Activated CD4-positive, alpha-beta T cell treated with anti-CD3 and anti-CD28 coated beads, Interleukin-2, amount 10 ng/mL, durations not matched to agents 24 days and 14 days (primary cell): ENCODE measurements at places on chromosomes 5 and 9. TPM values are rescaled to one million over a fixed set of nuclear protein-coding genes. Genes with fewer than 3 reads are reported as not detected.

DNA sequence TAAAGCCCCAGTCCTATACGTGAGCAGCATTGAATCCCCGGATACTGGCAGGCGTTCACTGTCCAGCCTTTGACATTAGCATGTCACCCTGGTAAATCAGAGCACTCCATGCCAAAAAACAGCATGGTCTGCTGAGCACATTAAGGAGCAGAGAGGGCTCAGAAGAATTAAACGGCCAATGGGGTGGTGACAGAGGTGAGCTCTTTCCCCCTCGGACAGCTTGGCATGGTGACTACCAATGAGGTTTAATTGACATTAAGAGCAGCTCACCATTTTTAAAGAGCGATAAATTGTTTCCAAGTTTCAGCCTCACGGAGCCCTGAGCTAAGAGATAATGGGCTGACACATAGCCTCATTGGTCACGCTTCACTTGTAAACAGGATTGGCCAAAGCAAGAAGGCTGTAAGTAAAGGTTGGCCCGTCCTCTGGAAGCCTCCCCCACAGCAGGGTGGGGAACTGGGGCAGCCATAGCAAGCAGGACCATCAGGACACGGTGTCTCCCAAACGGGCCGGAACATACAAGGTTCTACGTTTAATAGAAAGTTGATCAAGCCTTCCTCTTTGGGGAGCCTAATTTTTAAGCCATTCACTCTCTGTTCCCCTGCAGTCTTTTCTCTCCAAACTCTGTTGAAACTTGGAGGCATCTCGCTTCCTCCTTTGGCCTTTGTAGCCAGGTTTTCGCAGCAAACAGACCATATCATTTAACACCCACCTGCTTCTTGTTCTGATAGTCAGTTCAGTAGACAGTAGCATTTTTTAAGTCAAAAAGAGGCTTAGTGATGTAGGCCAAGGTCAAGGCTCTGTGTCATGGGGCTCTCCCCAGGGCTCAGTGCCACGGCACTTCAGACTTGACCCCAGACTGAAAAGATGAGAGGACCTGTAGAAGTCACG is 25.9 kb downstream of the QRFP start:
- no peak overlapping the region for H3K27ac ChIP-seq
- H3K4me3 ChIP-seq: no peak overlapping the region
- DNase-seq: no peak
- H3K4me1 ChIP-seq: no peaks in the 10 kb centered on the region
- peaks cover 6% of the 10 kb centered on the region for H3K36me3 ChIP-seq
- H3K27me3 ChIP-seq: no peaks in the 10 kb centered on the region

- no peak overlapping the region for H3K4me3 ChIP-seq
- no peak for DNase-seq
- peaks cover 35% of the 10 kb centered on the region for H3K4me1 ChIP-seq
- no peaks in the 10 kb centered on the region for H3K27me3 ChIP-seq
These were observed 120.4 kb downstream of the C9orf152 start for GRCh38 chr9:110087605-110088004.

GRCh38 chr9:27548055-27548741 is 18.6 kb upstream of the MOB3B start:
- DNase-seq: peak; percentile 59
- peaks cover 17% of the 10 kb centered on the region for H3K36me3 ChIP-seq
- H3K27ac ChIP-seq: no peak overlapping the region
- no peaks in the 10 kb centered on the region for H3K4me1 ChIP-seq
- no peak overlapping the region for H3K4me3 ChIP-seq

DNA sequence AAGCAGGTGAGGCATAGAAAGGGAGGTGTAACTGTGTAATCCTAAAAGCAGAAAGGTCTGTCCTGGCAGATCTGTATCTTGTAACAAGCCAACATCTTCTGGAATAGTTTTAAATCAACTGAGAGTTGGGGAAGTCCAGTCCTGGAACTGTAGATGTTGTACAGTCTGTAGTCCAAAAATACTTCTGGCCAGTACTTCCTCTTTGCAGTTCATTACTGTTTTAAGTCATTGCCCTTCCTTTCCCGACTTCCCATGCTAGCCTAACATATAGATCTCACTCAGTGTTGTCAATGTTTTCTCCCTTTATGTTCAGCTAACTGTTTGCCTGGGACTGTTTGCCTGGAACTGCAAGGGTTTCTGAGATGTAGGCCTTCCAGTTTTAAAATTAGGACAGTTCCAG is 168.5 kb upstream of the ISL1 start:
- H3K27ac ChIP-seq: no peak overlapping the region
- no peak overlapping the region for H3K4me3 ChIP-seq
- no peaks in the 10 kb centered on the region for H3K4me1 ChIP-seq
- no peaks in the 10 kb centered on the region for H3K36me3 ChIP-seq
- H3K27me3 ChIP-seq: no peaks in the 10 kb centered on the region

The HAVCR2 gene
- 70.0 and 73.1 TPM in 2 replicates for total RNA-seq

The SAXO1 gene
- total RNA-seq: not detected in 2 replicates

- peaks cover 15% of the 10 kb centered on the region for H3K4me1 ChIP-seq
- peaks cover 43% of the 10 kb centered on the region for H3K36me3 ChIP-seq
- no peaks in the 10 kb centered on the region for H3K27me3 ChIP-seq
- peak overlapping the region; percentile 54 for H3K27ac ChIP-seq
- no peak overlapping the region for H3K4me3 ChIP-seq
These were observed 35.6 kb upstream of the SMU1 start for GRCh38 chr9:33112094-33112493.

GRCh38 chr5:1818784-1819183 is 17.6 kb downstream of the NDUFS6 start:
- peak overlapping the region; percentile 15 for H3K27ac ChIP-seq
- H3K36me3 ChIP-seq: peaks cover 66% of the 10 kb centered on the region
- no peak overlapping the region for H3K4me3 ChIP-seq
- H3K4me1 ChIP-seq: peaks cover 3% of the 10 kb centered on the region

DNA sequence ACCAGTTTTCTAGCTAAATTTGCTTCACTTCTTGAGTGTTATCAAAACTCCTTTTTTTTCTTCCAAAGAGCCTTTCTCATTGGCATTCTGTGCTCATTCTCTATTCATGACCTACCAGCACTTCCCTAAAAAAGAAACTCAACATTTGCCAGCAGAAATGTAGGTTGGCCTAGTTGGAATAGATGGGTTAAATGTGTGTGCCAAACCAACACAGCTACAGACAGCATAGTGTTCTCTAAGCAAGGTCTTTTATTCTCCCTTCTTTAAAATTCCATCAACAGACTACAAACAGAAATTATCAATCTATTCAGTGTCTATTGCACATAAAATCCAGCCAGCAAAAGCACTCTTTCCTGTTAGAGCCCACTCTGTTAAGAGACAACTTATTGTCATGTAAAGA is 255.8 kb upstream of the PUM3 start:
- H3K27me3 ChIP-seq: peaks cover 2% of the 10 kb centered on the region
- no peak for DNase-seq
- H3K4me1 ChIP-seq: no peaks in the 10 kb centered on the region
- no peaks in the 10 kb centered on the region for H3K36me3 ChIP-seq
- H3K27ac ChIP-seq: no peak overlapping the region
- H3K4me3 ChIP-seq: no peak overlapping the region

DNA sequence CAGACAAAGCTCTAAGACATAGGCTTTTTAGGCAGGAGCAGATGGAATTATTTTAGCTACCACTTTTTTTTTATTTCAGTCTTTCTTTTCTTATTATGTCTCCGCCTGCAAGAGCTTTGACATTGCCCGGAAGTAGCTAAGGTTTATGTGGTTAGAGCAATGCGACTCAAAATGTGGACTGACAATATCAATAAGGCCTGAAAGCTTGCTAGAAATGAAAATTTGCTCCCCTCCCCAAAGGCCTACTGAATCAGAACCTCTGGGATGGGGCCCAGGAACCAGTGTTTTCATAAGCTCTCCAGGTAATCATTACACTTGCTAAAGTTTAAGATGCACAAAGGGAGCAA is 81.3 kb downstream of the SUSD1 start:
- H3K27me3 ChIP-seq: no peaks in the 10 kb centered on the region
- peaks cover 29% of the 10 kb centered on the region for H3K4me1 ChIP-seq
- no peak for DNase-seq
- H3K4me3 ChIP-seq: no peak overlapping the region
- H3K27ac ChIP-seq: no peak overlapping the region
- H3K36me3 ChIP-seq: peaks cover 2% of the 10 kb centered on the region

DNA sequence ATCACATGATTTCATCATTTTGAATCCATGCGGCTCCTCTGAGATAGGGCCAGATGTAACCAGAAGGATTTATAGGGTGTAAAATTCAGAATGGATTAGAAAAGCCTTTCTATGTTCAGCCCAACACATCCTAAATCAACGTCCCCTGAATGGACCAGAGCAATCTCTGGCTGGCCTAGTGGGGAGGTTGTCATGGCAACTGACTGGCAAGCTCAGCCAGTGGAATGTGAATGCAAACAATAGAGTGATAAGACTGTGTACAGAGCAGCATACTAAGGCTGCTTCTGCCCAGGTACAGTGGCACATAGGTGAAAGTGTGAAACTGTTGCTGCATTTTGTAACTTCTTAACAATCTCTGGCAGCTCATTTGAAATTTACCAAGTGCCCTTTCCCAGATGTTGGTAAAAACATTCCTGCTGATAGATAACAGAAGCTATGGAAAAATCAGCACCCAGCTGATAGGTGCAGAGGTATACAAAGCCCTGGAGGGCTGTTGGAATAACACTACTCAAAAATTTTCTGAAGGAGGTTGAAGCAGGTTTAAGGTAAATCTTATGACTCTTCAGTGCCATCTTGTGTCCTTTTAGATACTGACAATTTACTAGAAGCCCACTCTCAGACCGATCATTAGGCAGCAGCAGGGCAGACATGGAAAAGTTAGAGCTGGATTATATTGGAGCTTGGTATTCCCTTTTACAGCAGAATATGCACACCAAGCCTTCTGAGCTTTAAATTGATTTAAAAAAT is 267.2 kb downstream of the RAB3C start:
- DNase-seq: no peak
- H3K27ac ChIP-seq: no peak overlapping the region
- no peaks in the 10 kb centered on the region for H3K4me1 ChIP-seq
- no peaks in the 10 kb centered on the region for H3K36me3 ChIP-seq

- no peaks in the 10 kb centered on the region for H3K4me1 ChIP-seq
- no peaks in the 10 kb centered on the region for H3K36me3 ChIP-seq
These were observed 24.1 kb upstream of the FEM1C start for GRCh38 chr5:115568668-115569067.

The ALAD gene
- 23.5 and 24.9 TPM in 2 replicates for total RNA-seq

The OBP2B gene
- total RNA-seq: not detected in 2 replicates

- no peaks in the 10 kb centered on the region for H3K27me3 ChIP-seq
- H3K27ac ChIP-seq: no peak overlapping the region
- no peaks in the 10 kb centered on the region for H3K36me3 ChIP-seq
- no peak for DNase-seq
- no peaks in the 10 kb centered on the region for H3K4me1 ChIP-seq
These were observed 254.5 kb downstream of the PBX3 start for GRCh38 chr9:126001581-126002225.

The QRFP gene
- total RNA-seq: not detected in 2 replicates

GRCh38 chr5:177421062-177421798 is 5.2 kb upstream of the GRK6 start:
- no peak overlapping the region for H3K27ac ChIP-seq
- no peak overlapping the region for H3K4me3 ChIP-seq

The PCDHGB3 gene
- total RNA-seq: 0.40 and 0.49 TPM in 2 replicates

GRCh38 chr5:105554568-105555169 is 1992.1 kb upstream of the NUDT12 start:
- no peak overlapping the region for H3K4me3 ChIP-seq
- H3K4me1 ChIP-seq: no peaks in the 10 kb centered on the region
- H3K27me3 ChIP-seq: no peaks in the 10 kb centered on the region
- no peak overlapping the region for H3K27ac ChIP-seq
- no peak for DNase-seq

- no peak overlapping the region for H3K4me3 ChIP-seq
- peaks cover 10% of the 10 kb centered on the region for H3K4me1 ChIP-seq
- H3K27me3 ChIP-seq: peaks cover 23% of the 10 kb centered on the region
- no peak overlapping the region for H3K27ac ChIP-seq
These were observed 32.1 kb upstream of the IL6ST start for GRCh38 chr5:56026863-56027300.

The CKS2 gene
- total RNA-seq: 167 and 176 TPM in 2 replicates

DNA sequence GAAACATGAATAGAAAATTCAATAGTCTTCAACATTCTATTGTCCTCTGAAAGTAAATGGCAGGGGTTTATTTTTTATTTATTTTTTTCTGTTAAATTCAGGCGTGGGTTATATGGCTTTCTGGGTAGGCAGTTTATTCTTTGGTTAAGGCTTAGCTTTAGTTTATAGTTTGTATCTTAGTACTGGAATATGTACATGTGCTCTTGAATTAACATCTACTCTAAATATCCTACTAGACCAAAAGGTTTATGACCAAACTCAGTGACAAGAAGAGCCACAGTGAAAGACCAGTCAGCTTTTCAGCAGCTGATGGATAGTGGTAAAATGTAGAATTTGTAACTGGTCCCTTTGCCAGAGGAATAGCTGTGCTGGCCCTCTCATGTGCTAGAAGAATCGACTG is 62.0 kb upstream of the DAB2 start:
- H3K36me3 ChIP-seq: no peaks in the 10 kb centered on the region
- H3K27ac ChIP-seq: no peak overlapping the region
- no peak for DNase-seq
- H3K4me1 ChIP-seq: no peaks in the 10 kb centered on the region
- H3K27me3 ChIP-seq: peaks cover 11% of the 10 kb centered on the region
- H3K4me3 ChIP-seq: no peak overlapping the region

GRCh38 chr9:75454043-75454442 is 365.7 kb downstream of the OSTF1 start:
- H3K36me3 ChIP-seq: no peaks in the 10 kb centered on the region
- no peak for DNase-seq
- no peak overlapping the region for H3K4me3 ChIP-seq
- H3K27ac ChIP-seq: no peak overlapping the region

The DMRTA1 gene
- total RNA-seq: not detected in 2 replicates

GRCh38 chr9:13569602-13570067 is 290.1 kb upstream of the MPDZ start:
- H3K36me3 ChIP-seq: no peaks in the 10 kb centered on the region
- no peak overlapping the region for H3K27ac ChIP-seq
- no peak overlapping the region for H3K4me3 ChIP-seq

GRCh38 chr9:70887826-70888225 is 233.6 kb downstream of the TRPM3 start:
- no peak for DNase-seq
- H3K4me3 ChIP-seq: no peak overlapping the region
- peaks cover 2% of the 10 kb centered on the region for H3K27me3 ChIP-seq
- no peaks in the 10 kb centered on the region for H3K36me3 ChIP-seq

The PTGS1 gene
- total RNA-seq: 0.26 and 0.28 TPM in 2 replicates

DNA sequence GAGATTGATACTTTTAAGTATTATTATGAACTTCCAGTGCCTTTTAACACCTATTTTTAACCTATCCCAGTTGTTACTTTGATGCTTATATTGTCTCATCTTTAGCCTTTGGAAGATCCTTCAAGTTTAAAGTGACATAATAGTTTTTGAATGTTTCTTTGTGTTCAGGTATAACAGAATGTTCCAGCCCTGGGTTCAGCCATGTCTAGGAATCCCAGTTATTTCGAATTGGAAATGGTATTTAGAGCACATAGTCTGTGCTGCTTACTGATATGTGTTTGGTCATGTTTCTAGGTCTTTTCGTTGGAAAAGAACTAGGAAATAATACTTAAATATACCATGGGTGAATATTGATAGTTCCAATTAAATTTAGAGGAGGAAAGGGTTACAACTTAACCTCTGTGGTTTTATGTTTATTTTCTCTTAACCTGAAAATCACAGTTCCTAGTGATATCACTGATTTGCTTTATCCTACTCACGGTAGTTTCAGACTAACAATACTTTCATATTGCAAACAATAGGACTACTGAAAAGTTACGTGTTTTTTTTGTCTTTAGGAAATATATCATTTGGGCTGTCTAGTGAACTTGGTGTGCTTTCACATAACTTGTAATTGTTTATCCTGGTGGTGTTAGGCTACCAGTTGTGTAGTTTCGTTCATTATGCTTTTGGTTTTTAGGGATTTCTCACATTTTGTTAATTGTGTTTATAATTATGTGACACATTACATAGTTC is 37.8 kb downstream of the UHRF2 start:
- H3K4me1 ChIP-seq: peaks cover 23% of the 10 kb centered on the region
- no peak for DNase-seq
- peaks cover 37% of the 10 kb centered on the region for H3K36me3 ChIP-seq
- no peak overlapping the region for H3K4me3 ChIP-seq
- no peak overlapping the region for H3K27ac ChIP-seq
- H3K27me3 ChIP-seq: no peaks in the 10 kb centered on the region
